Immature natural killer cell (primary cell): ENCODE measurements at places on chromosomes 1 and 21. TPM values are rescaled to one million over a fixed set of nuclear protein-coding genes. Genes with fewer than 3 reads are reported as not detected.

URB2 gene
- polyA plus RNA-seq, result 4.8 TPM

AKR1A1 gene
- polyA plus RNA-seq, result 133 TPM

DIRAS3 gene
- not detected for polyA plus RNA-seq

CCDC17 gene
- polyA plus RNA-seq, result not detected

SLFNL1 gene
- polyA plus RNA-seq, result not detected

CLCNKB gene
- polyA plus RNA-seq, result not detected

TMOD4 gene
- not detected for polyA plus RNA-seq

GRCh38 chr1:24201941-24202440, 14.9 kb upstream of the IFNLR1 start:
- H3K27ac ChIP-seq, result no peak overlapping the region
- peaks cover 2% of the 10 kb centered on the region for H3K27me3 ChIP-seq
- H3K36me3 ChIP-seq, result no peaks in the 10 kb centered on the region
- H3K4me1 ChIP-seq, result peaks cover 4% of the 10 kb centered on the region

DNA sequence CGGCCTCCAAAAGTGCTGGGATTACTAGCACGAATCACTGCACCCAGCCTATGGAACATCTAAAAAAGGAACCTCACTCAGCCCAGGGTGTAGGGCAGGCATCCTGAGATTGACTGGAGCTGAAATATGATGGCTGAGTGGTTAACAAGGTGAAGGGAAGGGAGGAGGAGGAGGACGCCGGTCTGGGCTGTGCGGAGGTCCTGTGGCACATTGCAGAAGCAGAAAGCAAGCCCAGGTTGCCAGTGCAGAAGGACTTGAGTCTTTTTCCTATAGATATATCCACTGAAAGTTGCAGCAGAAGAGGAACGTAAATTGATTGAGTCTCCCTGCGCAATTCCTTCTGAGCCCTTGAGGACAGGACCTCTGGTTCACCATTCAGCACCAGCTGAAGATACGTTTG, 1.5 kb upstream of the KIF17 start:
- no peaks in the 10 kb centered on the region for H3K36me3 ChIP-seq
- DNase-seq, result no peak
- H3K27me3 ChIP-seq, result peaks cover 16% of the 10 kb centered on the region
- H3K4me1 ChIP-seq, result peaks cover 9% of the 10 kb centered on the region
- peak overlapping the region; percentile 67 for H3K4me3 ChIP-seq

DNA sequence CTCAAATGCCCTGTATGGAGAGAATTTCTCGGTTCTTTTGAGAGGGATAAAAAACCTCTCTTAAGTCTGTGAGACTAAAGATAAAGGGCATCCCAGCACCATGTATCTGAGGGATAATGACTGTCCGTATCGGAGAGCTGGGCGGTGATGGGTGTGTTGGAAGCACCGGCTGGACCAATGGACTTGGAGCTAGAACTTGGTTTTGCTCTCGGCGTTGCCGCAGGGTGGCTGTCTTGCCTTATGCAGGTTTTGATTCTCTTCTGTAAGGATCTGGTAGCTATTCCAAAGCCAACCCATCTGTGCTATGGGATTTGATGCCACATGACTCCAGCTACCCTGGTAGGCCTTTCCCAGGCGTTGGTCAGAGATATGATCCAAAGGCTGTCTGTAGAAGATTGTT, 348.8 kb downstream of the KIF26B start:
- no peak overlapping the region for H3K27ac ChIP-seq
- no peaks in the 10 kb centered on the region for H3K4me1 ChIP-seq
- H3K4me3 ChIP-seq, result no peak overlapping the region
- no peaks in the 10 kb centered on the region for H3K36me3 ChIP-seq
- DNase-seq, result no peak

DNA sequence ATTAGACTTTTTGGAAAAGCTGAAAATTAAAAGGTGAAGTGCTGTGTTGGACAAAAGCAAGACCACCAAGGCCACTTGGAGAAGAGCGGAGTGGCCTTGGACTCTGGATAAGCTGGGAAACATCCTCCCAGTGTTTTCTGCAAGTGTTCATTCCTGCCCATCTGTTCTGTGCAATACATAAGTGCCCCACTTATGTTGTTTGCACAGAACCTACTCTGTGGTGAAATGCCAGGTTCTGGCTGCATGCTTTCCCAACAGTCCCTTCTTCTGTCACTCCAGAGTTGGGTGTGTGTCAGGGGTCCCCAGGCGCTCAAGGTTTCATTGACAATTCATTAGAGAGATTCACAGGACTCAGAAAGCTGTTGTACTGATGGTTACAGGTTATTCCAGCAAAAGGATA, 30.3 kb downstream of the NHLH2 start:
- H3K27me3 ChIP-seq, result peaks cover 2% of the 10 kb centered on the region
- no peak overlapping the region for H3K4me3 ChIP-seq
- no peaks in the 10 kb centered on the region for H3K4me1 ChIP-seq
- no peak for DNase-seq
- H3K36me3 ChIP-seq, result no peaks in the 10 kb centered on the region
- no peak overlapping the region for H3K27ac ChIP-seq

DNA sequence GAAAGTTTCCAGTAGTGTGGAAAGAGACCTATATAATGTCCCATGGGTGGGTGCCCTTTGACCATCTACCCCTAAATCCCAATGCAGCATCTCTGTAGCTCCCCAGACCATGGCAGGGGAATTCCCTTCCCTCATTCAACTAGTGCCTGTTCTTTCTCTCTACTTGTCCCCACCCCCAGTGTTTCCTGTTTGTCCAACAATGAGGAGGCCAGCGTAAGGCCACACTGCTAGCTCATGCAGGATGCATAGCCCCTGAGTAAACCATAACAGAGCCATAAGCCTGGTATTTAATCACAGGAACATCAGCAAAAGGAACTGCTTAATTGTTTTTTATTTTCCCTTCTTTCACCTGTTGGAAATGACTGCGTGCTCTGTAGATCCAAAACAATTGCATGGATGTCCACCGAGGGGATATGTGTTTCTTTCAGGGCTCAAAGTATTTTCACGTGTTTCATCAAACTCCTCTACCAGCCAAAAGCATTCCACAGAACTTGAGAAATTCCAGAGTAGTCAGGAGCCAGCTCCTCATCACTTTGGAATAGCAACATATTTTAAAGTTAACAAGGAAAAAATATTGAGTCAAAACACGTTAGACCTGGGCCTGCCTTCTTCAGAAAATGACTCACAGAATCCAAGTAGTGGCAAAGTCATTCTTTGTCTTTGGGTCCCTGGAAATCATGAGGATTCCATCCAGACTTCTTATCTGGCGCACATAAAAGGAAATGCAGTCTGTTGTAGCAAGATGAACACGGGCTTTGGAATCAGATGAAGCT, 162.5 kb upstream of the SGIP1 start:
- no peak for DNase-seq
- peaks cover 40% of the 10 kb centered on the region for H3K36me3 ChIP-seq
- peaks cover 25% of the 10 kb centered on the region for H3K4me1 ChIP-seq
- peak overlapping the region; percentile 34 for H3K27ac ChIP-seq
- H3K4me3 ChIP-seq, result no peak overlapping the region

- H3K36me3 ChIP-seq, result peaks cover 29% of the 10 kb centered on the region
- no peaks in the 10 kb centered on the region for H3K27me3 ChIP-seq
- H3K4me3 ChIP-seq, result no peak overlapping the region
- peak overlapping the region; percentile 1 for H3K27ac ChIP-seq
- DNase-seq, result no peak
Measured at GRCh38 chr1:153741986-153742385, 14.1 kb downstream of the INTS3 start.

- H3K27me3 ChIP-seq, result no peaks in the 10 kb centered on the region
- peaks cover 1% of the 10 kb centered on the region for H3K4me1 ChIP-seq
- DNase-seq, result no peak
- no peak overlapping the region for H3K27ac ChIP-seq
- H3K36me3 ChIP-seq, result peaks cover 3% of the 10 kb centered on the region
Measured at GRCh38 chr1:89942825-89943658, 51.9 kb upstream of the ZNF326 start.

DNA sequence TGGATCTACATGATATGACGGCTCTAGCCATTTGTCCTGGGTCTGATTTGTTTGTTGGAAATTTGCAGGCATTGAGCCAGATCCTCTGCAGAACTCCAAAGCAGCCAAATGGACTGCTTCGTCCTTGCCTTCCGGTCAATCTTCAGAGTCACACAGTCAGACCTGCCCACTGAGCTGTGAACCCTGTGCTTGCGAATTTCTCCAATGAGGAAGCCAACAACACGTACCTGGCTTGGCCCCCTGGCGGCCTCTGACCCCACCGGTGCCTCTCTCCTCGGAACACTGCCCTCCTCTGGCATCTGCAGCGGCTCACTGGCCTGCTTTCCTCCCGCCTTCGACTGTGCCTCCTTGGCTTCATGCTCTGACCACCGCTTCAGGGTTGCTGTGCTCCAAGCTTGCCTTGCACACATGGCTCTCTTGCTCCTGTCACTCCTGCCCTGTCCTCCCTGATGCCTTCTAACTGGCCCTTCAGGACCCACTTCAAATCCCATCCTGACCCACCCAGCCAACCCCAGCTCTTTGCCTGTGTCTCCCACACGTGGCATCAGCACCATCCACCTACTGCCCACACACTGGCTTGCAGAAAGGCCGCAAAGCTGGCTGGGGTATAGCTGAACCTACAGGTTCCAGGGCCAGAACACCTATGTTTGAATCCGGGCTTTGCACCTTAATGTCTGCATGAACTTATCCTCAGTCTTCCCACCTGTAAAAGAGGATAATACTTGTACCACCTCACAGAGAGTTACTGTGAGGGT, 128.2 kb downstream of the KCNN3 start:
- H3K27me3 ChIP-seq, result peaks cover 16% of the 10 kb centered on the region
- no peak for DNase-seq
- H3K27ac ChIP-seq, result no peak overlapping the region
- H3K4me3 ChIP-seq, result no peak overlapping the region
- H3K4me1 ChIP-seq, result peaks cover 29% of the 10 kb centered on the region
- H3K36me3 ChIP-seq, result no peaks in the 10 kb centered on the region

GRCh38 chr1:208233546-208233945, 10.6 kb downstream of the PLXNA2 start:
- H3K27ac ChIP-seq, result no peak overlapping the region
- H3K4me1 ChIP-seq, result peaks cover 17% of the 10 kb centered on the region
- H3K4me3 ChIP-seq, result no peak overlapping the region

- peaks cover 5% of the 10 kb centered on the region for H3K27me3 ChIP-seq
- H3K36me3 ChIP-seq, result peaks cover 20% of the 10 kb centered on the region
- no peak overlapping the region for H3K4me3 ChIP-seq
- DNase-seq, result no peak
- H3K27ac ChIP-seq, result no peak overlapping the region
- no peaks in the 10 kb centered on the region for H3K4me1 ChIP-seq
Measured at GRCh38 chr1:201531551-201532425, 7.1 kb upstream of the NAV1 start.

DNA sequence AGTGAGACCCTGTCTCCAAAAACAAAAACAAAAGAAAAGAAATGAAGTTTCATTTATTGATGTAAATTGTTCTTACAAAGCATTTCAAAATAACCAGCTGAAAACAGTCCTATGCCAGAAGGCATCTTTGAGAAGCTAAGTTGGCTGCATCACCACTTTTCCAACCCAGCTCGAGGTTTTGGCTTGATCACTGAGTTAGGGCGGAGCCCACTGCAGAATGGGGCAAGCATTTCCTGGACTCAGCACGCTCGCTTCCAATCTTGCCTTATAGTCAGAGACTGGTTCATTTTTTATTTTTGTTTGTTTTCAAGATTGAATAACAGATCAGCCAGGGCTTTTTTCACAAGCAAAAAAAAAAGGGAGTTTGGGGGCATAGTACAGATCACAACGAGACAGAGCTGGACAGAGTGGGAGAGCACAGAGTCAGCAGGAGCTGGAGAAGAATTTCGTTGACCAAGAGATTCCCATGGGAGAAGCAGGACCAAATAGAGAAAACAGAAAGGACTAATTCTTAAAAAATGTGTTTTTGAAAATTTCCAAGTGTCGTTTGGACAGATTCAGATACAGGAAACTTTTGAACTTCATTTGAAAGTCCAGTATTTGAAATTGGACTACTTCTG, 23.5 kb upstream of the COL6A1 start:
- H3K27me3 ChIP-seq, result peaks cover 5% of the 10 kb centered on the region
- no peak overlapping the region for H3K4me3 ChIP-seq
- no peak for DNase-seq
- H3K36me3 ChIP-seq, result peaks cover 3% of the 10 kb centered on the region
